ENCODE measurements at places on chromosomes 12 and 14.

- no peak for DNase-seq
These were observed 124.0 kb downstream of the DYRK2 start for GRCh38 chr12:67772267-67773169.

- DNase-seq: no peak
These were observed 70.4 kb downstream of the RPL10L start for GRCh38 chr14:46581036-46581671.

- no peak for DNase-seq
These were observed 158.1 kb downstream of the FLRT2 start for GRCh38 chr14:85688006-85688405.

- no peak for DNase-seq
These were observed 448.2 kb downstream of the NRXN3 start for GRCh38 chr14:78618368-78618767.

DNA sequence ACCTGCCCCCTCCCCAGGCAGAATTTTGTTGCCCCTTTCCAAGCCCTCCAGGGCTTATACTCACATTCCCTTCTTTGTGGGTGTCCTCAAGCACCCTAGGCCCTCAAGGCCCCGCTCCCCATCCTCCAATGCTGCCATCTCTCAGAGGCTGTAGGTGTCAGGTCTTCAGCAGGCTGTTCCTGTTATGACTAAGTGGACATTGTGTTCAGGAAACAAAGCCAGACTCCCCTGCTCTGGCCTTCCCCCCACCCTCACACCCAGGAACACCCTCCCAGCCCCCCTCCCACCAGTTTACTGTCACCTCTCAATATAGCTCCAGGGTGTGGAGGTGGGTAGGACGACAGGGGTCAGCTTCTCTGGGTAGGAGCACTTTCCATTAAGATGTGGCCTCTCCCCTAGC lies 1.4 kb upstream of the MYH6 start:
- DNase-seq: no peak

DNA sequence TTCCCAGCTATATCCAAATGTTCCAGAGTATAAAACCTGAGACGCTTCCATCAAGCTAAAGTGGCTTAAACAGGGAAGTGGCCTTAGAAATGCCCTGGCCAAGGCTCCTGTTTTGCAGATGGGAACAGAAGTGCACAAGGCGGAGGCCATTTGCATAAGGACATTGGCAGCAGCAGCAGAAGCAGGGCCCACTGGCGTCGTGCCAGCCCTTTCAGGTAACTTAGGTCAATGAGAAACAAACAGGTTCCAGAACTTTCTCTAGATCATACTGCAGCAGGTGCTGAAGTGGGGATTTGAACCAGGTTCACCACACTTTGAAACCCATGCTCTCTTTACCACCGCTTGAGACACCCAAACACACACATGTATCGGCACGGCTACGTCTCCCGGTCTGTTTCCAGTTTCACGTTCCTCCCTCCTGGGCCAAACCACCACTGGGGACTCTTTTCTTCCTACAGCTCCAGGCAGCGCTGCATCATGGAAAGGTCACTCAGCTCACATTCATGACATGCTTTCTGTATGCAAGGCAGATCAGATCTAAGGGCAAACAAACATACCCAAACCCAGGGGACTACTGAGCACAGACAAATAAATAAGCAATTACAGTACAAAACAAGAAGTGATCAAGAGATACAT lies 46.0 kb upstream of the PLEKHG6 start:
- peak; percentile 87 for DNase-seq

GRCh38 chr12:82089369-82090121 lies 268.6 kb downstream of the CCDC59 start:
- DNase-seq: no peak

DNA sequence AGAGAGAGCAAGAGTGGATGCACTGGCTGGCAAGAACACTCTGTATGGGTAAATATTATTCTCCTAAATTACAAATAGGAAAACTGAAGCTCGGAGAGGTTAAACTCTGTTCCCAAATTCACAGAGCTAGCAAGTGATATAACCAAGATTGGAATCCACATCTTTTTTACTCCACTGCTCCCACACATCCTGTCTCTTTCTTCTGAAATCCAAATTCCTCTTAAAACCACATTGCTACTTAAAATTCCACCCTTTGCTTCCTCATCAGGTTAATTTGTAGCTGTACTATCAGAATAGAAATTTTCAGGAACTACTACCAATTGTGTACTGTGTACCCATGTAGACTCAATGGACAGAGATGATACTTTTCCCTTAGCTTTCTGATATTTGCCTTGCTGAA lies 74.4 kb downstream of the ARMH4 start:
- no peak for DNase-seq

DNA sequence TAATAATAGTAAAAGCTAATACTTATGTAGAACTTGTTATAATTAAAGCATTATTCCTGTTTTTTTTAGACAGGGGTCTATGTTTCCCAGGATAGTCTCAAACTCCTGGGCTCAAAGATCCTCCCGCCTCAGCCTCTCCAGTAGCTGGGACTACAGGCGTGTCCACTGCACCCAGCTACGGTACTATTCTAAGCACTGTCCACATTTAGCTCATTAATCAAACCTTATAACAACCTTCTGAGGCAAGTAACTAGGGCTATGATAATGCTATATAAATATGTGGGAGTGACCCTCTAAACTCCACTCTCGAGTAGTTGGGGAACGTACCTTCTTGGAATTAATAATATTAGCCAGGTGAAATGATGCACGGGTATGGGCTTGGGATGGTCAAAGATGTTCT lies 60.7 kb upstream of the NR2C1 start:
- no peak for DNase-seq

DNA sequence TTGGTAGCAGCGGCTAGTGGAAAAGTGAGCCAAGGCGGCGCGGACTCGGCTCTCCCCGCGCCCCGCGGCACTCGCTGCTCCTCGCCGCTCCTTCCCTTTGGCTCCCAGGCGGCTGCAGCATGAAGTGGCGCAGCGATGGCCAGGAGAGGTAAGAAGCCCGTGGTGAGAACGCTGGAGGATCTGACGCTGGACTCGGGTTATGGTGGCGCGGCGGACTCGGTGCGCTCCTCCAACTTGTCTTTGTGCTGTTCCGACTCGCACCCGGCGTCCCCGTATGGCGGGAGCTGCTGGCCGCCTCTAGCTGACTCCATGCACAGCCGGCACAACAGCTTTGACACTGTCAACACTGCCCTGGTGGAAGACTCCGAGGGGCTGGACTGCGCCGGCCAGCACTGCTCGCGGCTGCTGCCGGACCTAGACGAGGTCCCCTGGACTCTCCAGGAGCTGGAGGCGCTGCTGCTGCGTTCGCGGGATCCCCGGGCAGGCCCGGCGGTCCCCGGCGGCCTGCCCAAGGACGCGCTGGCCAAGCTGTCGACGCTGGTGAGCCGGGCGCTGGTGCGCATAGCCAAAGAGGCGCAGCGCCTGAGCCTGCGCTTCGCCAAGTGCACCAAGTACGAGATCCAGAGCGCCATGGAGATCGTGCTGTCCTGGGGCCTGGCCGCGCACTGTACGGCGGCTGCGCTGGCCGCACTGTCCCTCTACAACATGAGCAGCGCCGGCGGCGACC lies 225.6 kb upstream of the CRY1 start:
- DNase-seq: no peak

GRCh38 chr12:94714378-94715114 lies 64.2 kb upstream of the TMCC3 start:
- no peak for DNase-seq

- no peak for DNase-seq
These were observed 109.5 kb downstream of the LGMN start for GRCh38 chr14:92638904-92639303.

DNA sequence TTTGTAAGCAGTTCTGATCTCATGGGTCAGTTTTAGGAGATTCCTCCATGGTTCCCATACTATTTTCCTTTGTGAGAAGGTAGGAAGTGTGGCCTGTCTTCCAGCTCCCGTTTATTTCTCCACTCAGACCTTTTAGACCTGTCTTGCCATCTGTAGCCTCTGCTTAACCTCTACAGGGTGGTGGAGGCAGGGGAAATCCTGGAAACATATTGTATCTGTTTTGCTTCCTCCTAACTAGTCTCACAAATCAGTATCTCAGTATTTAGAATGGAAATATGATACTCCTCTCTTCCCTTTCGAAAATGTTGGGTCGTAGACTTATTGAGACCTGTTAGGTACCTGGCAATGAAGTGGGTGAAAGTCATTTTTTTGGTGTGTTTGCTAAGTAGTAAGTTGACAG lies 399.4 kb upstream of the RGS6 start:
- DNase-seq: no peak

DNA sequence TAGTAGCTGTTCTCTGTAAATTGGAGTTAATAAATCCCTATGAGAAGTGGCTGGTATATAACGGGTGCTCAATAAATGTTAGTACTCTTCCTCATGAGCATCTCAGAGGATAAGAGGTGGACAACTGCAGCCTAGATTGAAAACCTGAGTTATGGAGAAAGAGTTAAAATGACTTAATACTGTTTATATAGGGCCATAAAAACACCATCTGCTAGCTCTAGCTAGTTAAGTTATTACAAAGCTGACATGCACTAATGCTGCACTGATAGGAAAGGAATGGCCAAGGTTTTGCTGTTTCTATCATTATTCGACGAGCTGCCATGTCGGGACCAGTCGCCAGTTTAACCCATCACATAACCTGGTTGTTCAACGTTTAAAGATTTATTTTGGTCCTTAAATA lies 72.0 kb upstream of the SEL1L start:
- no peak for DNase-seq

- DNase-seq: no peak
These were observed 86.7 kb downstream of the B4GALNT3 start for GRCh38 chr12:546265-546919.

DNA sequence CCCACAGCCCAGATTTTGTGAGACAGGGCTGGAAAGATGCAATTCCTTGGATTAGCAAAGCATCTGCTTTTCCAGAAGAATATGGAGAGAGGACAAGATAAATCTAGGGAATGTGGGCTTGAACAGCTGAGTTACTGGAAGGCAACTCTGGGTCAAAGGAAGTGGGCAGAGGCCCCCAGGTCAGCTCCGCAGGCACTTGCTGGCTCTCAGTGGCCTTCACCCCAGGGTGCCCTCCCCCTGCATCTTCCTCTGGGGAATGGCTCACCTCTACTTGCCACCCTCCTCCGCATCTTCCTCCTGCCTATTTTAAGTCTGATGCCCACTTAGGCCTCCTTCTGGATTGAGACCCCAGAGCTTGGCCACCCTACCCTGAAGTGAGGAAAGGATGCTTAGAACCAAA lies 10.5 kb upstream of the PNMA1 start:
- peak; percentile 41 for DNase-seq

DNA sequence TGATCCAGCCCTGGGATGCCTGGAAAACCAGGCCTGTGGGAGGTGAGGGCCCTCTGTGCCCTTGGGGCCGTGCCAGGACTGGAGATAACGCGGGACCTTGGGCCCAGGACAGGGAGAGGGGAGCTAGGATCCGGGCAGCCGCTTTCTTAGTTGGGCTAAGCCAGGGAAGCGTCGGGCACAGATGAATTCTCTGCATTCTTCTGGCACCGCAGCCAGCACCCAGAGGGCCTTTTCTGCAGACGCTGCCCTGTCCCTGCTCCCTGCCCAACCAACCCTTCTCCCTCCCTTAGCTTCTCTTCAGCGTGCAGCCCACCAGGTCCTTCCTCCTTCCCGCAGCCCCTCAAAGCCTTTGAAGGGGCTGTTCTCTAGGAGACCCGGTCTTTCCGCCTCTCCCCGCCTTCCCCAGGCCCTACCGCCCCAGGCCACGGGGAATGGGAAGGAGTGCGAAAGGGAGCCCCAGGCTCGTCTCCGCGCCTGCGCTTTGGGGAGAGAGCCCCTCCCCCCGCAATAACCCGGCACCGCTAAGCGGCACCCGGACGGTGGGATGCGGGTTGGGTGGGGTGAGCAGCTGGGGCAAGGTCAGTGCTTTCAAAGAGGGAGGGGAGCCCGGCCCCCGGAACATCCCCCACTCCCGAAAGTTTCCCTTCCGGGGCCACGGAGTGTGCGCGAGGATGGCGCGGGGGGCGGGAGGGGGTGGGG lies 663 bp downstream of the NCKAP5L start:
- peak; percentile 85 for DNase-seq

DNA sequence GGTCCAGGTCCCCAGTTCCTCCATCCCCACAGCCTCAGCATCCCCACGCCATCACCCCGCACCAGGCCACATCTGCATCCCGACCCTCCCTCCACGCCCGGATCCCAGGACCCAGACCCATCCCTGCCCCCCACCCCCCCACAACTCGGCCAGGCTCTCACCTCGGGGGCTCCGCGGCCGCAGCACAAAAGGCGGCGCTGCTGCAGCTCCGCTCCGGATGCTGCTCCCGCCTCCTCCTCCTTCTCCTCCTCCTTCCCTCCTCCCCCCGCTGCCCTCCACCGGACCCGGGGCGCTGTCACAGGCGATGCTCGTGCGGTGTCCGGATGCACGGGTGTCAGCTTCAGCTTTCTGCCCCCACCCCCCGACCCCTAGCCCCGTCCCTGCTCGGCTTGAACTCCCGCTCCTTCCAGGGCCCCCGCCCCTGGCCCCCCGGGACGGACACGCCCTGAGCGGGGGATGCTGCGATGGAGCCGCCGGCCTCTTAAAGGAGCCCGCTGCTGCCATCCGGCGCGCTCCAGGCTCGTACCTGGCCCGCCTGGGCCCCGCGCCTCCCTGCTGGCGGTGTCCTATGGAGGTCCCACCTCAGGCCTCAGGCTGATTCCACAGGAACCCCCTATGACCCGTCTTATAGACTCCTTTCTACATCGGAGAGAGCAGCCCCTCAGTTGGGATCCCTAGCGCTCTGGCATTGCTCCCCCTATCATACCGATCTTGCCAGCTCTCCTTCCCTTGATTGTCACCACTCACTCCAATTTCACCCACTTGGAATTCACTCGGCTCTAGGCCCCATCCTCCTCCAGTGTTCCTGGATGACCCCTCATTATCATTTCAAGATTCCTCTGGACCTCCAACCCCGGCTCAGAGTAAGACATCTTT lies at the start of gene MAP3K12:
MAP3K12 (minus strand) TSS at position 193 of the 876 bp plus-strand sequence. CDS start 12,067 bp downstream, outside the sequence.
- DNase-seq: peak; percentile 83

GRCh38 chr14:41303506-41303905 lies 303.2 kb upstream of the LRFN5 start:
- DNase-seq: no peak

GRCh38 chr14:29321646-29322045 lies 555.1 kb downstream of the FOXG1 start:
- no peak for DNase-seq
